ENCODE measurements at places on chromosomes 11 and 22. TPM values are rescaled to one million over a fixed set of nuclear protein-coding genes. Genes with fewer than 3 reads are reported as not detected.

NRXN2 gene
- 22.7 TPM for total RNA-seq

DNA sequence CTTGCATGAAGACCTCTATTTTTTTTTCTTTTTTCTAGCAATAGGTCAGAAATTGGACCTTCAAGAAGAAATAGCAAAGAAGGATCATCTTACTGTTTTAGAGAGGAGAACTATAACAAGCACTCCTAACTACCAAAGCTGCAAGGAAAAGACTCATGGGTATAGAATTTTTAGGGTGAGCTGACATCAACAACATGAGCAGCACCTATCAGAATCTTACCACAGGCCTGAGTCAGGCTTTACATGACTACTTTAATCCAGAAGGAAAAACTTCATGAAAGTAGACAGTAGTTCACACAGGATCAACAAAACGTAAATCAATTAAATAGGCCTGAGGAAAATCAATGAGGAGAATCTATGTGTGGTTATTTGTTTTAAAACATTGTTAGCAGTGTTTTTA lies 130.5 kb downstream of the FAM76B start:
- no peak for DNase-seq

- DNase-seq: no peak
Observed at GRCh38 chr11:83079820-83080219, 8.1 kb upstream of the RAB30 start.

VPS11 gene
- 11.6 TPM for total RNA-seq

PGA5 gene
- total RNA-seq: not detected

KRTAP5-11 gene
- not detected for total RNA-seq

PATE2 gene
- not detected for total RNA-seq

DNA sequence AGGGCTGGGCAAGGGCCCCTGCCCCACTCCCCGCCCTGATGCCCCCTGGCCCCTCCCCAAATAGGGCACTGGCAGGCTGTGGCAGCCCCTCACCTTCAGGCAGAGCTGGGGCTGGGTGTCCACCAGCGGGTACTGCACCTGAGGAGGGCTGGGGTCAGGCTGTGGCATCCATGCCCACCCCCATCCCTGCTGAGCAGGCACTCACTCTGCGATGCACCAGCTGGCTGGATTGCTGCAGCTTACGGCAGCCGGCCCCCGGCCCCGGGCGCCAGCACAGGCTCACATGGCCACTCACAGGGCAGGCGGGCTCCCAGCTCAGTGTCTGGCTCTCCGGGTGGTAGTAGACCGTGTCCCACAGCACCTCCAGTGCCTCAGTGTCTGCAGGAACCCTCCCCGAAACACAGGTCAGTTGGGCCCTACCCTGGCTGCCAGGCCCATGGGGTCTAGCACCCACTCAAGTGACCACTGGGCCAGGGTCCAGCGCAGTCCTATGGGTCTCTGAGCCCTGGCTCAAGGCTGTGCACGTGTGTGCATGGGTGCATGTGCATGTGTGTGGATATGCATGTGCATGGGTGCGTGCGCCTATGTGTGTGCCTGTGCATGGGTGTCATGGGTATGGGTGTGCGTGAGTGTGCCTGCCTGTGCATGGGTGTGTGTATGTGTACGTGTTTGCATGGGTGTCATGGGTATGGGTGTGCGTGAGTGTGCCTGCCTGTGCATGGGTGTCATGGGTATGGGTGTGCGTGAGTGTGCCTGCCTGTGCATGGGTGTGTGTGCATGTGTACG lies 14.4 kb downstream of the IL17REL start:
- DNase-seq: no peak

DNA sequence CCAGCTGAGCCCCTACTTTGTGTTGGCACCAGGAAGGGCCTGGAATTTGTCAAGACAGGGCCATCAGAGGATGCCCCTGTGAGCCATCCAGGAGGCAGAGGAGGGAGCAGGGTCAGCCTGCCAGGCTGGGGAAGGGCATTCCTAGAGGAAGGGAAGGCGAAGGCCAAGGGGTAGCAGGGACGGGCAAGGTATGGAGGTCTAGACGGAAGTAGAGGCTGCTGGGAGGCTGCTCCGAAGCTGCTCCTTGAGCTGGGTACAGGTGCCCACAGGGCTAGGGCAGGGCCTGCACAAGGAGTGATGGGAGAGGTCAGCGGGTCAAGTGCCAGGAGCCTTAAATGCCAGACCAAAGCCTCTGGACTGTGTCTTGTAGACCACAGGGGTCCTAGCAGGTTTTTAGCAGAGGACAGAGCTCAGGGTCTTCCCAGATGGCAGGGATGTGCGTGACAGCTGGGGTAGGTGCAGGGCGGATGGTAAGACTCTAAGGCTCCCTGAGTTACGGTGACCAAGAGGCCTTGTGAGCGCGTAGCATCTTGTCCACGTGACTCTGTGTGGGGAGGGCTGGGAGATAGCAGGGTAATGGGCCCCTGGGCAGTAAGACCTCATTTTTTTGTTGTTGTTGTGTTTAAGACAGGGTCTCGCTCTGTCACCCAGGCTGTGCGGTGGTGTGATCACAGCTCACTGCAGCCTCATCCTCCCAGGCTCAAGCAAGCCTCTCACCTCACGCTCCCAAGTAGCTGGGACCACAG lies 31.7 kb upstream of the CSNK1E start:
- DNase-seq: no peak

BRSK2 gene
- 2.4 TPM for total RNA-seq

APOBEC3H gene
- total RNA-seq: 2.0 TPM

C22orf15 gene
- not detected for total RNA-seq

DNA sequence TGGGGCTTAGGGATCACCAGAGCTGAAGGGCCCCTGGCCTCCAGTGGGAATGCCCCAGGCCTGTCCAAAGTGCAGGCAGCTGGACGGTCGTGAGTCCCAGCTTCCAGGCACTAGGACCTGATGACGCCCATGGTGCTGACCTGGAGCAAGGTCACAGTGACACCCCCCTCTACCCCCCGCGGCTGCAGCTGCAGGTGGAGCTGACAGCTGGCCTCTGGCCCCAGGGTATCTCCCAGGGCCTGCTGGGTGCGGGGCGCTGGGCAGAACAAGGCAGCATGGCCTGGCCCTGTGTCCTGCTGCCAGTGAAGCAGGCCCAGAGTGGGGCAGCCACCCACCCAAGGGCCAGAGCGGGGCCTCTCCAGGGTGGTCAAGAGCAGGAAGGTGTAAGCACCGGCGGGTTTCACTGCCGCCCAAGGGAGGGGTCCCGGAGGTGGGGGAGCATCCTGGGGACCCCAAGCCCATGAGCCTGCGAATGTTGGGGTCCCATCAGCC lies 553 bp upstream of the TCIRG1 start:
- no peak for DNase-seq

DNA sequence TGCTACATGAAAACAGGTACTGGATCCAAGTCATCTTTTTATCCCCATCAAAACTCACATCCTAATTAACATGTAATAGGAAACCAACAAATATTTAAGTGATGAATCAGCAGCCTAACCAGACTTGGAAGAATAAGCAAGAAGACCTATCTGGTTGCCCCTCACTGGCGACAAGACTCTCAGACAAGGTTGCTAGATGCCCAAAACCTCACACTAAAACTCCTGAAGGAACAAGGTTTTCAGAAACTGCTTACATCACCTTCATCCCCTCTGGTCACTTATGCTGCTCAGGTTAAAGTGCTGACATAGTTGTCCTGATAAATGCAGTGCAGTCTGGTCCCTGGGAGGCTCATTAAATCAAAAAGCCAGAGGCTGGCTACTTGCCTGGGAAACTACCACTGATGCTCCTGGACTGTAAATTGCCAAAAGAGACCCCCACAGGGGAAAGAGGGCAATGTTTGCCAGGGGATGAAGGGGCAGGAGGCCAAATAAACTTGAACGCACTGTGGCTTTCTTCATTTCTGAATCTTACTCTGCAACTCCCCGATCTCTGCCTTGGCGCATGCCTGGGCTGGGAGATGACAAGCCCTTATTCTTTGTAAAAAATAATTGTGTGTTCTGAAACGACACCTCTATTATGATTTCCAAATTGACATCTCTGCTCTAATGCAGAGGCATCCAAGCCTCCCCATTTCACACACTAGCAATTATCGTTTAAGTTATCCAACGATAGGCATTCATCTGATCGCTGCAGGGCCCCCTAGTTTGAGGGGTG lies 72.7 kb downstream of the AMBRA1 start:
- peak; percentile 59 for DNase-seq

DKK3 gene
- total RNA-seq: 67.3 TPM

GPHA2 gene
- not detected for total RNA-seq

- no peak for DNase-seq
Observed at GRCh38 chr22:43431808-43432554, 20.2 kb downstream of the MPPED1 start.

- no peak for DNase-seq
Observed at GRCh38 chr11:5246772-5247471, 2.7 kb downstream of the HBG1 start.

OR5AK2 gene
- total RNA-seq: not detected

GRCh38 chr11:8766043-8766987 lies 83.7 kb downstream of the RPL27A start:
- DNase-seq: no peak

GRCh38 chr11:67466962-67467771 lies 1.9 kb downstream of the TMEM134 start:
- no peak for DNase-seq

DNA sequence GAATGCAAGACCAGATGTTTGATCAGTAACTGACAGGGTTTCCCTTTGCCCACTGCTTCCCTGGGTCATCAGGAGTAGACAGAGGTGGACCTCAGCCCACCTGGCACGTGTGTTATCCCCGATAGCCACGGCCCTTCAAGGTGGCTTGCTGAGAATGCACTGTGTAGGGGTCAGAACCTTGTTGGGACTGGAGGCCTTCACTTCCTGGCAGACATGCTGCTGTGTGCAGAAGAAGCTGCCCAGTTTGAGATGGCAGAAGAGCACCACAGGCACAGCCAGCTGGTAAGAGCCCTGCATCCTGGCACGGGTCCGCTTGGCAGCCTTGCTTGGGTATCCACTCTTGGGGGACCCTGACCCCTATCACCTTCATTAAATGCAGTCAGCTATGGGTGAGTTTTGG lies 81.8 kb downstream of the SFI1 start:
- DNase-seq: no peak

DNA sequence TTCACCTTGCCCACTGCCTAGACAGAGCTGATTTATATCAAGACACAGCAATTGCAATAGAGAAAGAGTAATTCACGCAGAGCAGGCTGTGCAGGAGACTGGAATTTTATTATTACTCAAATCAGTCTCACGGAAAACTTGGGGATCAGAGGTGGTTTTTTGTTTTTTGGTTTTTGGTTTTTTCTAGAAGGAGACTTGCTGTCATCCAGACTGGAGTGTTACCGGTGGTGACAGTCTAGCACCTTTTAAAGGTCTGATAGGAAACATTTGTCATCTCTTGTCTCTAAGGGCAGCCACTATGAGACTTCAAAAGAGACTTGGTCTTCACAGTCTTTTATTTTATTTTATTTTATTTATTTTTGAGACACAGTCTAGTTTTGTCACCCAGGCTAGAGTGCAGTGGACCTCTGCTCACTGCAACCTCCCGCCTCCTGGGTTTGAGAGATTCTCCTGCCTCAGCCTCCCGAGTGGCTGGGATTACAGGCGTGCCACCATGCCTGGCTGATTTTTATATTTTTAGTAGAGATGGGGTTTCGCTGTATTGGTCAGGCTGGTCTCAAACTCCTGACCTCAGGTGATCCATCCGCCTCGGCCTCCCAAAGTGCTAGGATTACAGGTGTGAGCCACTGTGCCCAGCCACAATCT lies 19.1 kb downstream of the APOBEC3H start:
- DNase-seq: no peak

- DNase-seq: peak; percentile 87
Observed at GRCh38 chr11:15655552-15655951, 540.8 kb downstream of the INSC start.

DNA sequence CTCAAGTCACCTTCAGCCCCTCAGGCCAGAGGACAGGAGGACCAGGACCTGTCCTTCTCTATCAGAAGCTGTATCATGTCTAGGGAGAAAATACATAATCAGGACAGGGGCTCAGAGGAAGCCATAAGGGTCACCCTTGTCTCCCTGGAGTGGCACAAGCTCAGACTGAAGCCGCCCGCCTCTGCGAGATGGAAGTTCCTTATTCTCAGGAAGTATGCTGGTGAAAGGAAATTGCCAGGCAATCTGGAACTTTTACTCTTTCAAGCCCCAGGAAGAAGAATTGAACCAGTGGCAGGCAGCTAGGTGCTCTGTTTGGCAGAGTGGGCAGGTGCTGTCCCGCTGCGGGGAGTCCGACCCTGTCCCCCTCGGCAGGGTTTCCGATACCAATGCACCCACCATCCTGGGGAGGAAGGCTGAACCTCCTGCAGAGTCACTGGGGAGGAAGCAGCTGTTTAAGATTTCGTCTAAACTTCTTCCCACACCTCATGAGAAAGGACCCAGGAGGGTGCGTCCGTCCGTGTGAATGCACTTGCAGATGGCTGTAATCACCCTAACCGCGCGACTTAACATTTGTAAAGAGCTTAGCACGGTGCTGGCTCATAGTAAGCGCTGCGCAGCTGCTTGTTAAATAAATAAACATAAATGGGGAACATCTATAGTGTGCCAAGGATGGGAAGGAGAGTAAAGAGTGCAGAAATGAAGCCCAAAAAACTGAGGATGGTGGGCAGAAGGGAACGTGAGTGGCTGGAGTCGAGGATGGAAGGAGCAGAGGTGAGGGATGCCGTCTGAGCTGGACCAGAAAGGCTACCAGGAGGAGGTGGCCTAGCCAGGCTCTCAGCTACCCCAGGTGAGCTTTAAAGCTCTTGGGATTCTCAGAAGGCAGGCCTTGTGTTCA lies 5.0 kb upstream of the ANO1 start:
- DNase-seq: no peak

GRCh38 chr11:38598418-38598817 lies 2000.4 kb upstream of the RAG2 start:
- DNase-seq: no peak

- DNase-seq: no peak
Observed at GRCh38 chr11:117315285-117316196, 515 bp downstream of the BACE1 start.

APOL6 gene
- 21.5 TPM for total RNA-seq

MS4A3 gene
- not detected for total RNA-seq

DNA sequence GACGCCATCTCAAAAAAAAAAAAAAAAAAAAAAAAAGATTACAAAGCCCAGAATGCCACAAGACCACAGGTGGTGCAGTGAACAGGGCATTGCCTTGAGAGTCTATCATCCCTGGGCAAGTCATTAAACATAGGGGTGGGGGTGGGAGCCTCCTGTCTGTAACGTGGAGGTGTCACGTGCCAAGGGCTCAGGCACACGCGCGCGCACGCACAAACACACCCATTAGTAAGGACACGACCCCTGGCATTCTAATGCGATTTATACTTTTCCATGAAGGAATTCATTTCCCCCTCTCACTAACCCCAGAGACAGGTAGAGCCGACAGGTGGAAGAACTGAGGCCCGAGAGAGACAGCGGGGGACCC lies 5.8 kb upstream of the GCAT start:
- DNase-seq: peak; percentile 48
